HT-29 (cell line): ENCODE measurements at places on chromosomes 3 and 15. TPM values are rescaled to one million over a fixed set of nuclear protein-coding genes. Genes with fewer than 3 reads are reported as not detected.

- DNase-seq, result no peak
Observed at GRCh38 chr3:54376939-54377578, 254.7 kb downstream of the CACNA2D3 start.

GRCh38 chr15:87827131-87827530, 429.4 kb downstream of the NTRK3 start:
- DNase-seq, result no peak

DNA sequence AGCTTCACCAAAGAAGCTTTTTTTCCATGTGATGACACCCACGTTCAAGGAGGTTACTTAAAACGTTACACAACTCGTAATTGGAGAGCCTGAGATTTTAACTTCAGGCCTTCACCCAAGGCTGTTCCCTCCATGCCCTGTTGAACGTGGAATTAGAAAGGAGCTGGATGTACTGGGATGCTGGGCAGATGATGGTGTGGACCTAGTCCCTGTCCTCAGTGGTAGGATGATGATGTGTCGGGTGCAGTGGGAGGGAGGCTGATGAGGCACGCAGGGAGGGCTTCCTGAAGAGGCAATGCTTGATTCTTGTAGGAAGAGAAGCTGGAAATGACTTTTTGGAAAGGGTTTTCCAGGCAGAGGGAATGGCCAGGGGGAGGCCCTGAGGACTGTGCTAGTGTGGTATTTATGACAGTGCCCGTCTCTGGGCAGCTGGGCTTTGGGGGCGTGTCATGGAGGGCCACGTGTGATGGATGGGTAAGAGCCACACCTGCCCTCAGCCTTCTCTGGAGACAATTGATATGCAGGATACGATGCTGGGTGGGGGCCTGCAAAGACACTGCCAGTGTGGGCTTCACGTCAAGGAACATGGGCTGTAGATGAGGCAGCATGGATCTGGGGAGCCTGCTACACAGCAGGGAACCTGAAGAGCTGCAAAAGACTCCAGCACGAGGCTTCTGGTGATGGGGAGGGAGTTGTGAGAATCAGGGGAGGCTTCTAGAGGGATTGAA, 15.3 kb downstream of the SYNM start:
- DNase-seq, result no peak

- DNase-seq, result no peak
Observed at GRCh38 chr3:139521816-139522215, 17.7 kb downstream of the RBP1 start.

GRCh38 chr3:12969486-12969885, 103.7 kb downstream of the IQSEC1 start:
- DNase-seq, result no peak

DNA sequence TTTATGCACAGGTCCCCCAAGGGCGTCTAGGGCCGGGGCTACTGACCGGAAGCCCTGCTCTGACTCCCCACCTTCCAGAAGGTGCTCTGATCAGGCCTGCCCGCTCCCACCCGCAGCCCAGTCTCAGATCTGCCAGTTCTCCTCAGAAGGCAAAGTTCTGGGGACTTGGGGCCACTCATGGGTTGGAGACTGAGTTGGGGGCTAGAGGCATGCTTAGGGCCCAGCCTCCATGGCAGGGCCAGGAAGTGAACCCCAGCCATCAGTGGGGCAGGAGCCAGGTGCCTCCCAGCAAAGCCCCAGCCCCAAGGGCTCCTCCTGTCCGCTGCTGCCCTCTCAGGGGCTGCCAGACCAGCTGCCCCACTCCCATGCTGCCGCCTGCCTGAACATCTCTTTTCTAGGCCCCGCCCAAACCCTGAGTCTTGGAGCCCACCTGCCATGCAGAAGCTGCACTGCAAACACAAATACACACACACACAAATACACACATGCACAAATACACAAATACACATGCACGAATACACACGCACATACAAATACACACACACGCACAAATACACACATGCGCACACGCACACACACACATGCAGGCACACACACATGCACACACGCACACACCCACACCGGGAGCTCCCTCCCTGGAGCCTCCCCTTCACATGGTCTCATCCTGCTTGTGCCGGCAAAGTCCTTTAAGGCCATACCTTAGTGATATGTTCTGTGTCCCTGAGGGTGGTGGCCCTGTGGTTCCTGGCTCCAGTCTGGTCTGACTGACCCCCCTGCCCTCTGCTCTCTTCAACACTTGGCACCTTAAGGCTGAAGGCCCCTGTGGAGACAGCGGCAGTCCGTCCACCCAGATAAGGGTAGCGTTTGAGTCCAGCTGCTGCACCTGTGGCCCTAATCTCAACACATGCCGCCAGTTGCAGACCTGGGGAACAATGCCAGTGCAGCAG, 59.2 kb upstream of the KLF13 start:
- DNase-seq, result no peak

DNA sequence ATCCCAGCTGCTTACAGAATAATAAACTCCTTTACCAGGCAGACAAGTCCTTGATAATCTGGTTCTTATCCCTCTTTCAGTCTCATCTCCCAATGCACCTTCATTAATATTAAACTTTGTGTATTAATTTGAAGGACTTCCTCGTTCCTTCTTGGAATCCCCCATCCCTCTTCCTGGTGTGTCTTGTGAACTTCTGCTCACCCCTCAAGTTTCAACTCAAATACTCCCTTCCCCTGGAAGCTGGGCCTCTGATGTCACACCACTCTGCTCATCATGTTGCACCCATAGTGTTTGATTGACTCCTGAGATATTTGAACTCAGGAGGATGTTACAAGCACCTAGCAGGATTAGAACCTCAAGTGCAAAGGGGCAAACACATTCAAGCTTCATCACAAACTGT, 3.3 kb upstream of the STT3B start:
- no peak for DNase-seq

- DNase-seq, result no peak
Observed at GRCh38 chr3:73449774-73450173, 175.0 kb downstream of the PDZRN3 start.

DNA sequence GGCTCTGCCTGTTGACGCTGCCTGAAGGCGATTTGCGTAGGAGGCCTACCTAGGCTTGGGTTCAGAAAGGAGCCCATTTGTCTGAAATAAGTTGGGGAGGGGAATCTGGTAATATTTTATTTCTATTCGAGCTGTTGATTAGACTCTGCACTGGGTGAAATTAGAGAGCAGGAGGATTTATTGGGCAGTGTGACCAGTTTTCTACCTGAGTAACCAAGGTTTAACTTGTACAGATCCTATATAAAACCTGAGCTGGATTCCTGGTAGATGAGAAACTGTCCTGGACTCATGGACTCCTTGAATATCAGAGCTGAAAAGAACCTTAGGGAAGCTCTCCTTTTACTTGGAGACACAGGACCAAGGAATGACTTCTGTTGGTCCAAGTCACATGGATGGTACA, 19.6 kb upstream of the GPR156 start:
- DNase-seq, result no peak

GRCh38 chr3:143830063-143830462, 18.2 kb downstream of the SLC9A9 start:
- no peak for DNase-seq

- no peak for DNase-seq
Observed at GRCh38 chr3:191809326-191809949, 348.5 kb downstream of the PYDC2 start.

DNA sequence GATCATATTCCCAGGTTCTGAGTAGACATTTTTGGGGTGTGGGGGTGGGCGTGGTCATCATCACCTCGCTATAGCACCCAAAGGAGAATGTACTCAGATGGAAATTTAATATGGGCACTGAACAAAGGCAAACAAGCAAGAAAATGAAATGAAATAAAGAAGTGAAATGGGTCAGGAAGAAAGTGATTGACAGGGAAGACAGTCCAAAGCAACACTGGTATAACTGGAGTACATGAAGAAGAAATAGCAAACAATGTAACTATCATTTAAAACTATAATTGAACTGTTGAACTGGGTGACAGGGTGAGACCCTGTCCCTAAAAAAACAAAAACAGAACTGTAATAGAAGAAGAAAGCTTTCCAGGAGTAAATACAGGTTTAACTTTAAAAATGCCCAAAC, 24.8 kb downstream of the RPL39L start:
- no peak for DNase-seq

- no peak for DNase-seq
Observed at GRCh38 chr3:154085071-154085470, 36.1 kb upstream of the ARHGEF26 start.

DNA sequence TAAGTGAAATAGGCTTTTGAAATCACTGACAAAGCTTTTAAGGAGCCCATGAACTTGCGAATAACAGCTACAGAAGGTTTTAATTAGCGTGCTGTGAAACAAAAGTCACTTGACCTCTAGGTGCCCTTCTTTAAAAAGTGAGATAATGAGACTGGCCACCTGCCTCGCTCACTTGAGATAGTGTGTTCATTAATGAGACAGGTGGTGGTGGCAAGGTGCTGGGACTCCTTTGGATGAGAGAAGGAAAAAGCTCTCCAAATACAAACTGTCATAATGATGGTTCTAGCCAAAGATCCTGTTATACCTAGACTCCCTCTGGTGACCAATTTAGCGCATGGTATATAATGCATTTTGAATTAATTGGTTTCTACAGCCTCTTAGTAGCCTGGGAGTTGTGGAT, 22.7 kb upstream of the IREB2 start:
- DNase-seq, result peak; percentile 78

DNA sequence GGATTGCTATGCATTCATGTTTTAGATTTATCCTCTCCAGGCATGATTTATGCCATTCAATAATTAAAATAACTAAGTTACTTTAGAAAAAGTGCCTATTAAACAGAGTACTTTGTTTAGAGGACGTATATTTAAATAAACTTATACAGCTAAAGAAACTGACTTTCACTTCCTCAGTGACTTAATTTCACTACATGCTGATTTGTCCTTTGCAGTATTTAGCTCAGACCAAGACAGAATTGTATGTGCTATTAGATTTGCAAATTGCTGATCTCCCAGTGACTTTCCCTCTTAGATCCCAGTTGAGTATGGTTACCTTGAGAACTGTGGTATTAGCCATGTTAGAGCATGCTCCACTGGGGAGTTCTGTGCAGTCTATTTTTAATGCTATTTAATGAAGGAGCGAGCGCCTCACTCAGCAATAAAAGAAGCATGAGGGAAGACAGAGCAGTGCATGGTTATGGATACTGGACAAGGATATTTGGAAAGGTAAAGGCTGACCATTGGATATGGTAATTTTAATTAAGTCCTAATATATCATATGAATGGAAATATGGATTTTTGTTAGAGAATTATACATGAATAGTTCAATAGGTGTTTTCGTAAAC, 2.7 kb downstream of the ARPP21 start:
- DNase-seq, result no peak

DNA sequence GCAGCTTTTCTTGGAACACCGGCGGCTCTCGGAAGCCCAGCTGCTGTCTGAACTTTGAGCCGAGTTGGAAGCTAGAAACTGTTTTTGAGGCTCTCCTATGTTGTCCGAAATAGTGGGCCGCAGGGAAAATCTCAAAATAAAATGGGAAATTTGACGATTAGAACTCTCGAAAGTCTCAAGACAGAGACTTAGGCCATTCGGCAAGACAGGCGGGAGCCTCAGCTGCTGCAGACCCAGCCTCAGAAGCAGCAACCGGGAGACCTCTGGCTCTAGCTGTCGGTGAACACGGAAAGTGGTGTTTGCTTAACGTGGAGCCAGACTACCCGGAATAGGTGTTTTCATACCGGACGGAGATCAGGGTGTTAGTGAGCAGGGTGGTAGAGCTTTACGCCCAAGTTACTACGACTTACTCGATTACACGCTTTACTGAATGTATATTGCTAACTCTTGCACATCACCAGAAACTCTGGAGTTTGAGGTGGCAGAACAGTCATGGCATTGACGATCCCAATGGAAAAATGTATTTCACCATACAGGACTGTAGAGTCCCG, 357 bp upstream of the MAN2C1 start:
- no peak for DNase-seq

DNA sequence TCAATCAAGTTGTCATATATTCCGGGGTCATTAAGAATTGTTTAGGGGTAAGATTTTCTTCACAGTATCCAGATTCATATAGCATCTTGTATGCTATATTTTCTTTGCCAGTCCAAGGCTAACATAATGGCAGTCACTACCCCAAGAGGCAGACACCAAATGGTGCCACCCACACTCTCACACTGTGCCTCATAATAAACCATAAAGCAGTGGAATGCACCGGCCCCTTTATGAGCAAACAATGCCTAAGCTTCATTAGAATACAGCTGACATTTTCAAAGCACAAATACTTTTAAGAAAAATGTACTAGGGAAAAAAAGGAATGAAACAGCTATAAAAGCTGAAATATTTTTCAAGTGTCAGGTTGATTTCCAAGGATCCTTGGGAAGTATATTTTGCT, 121.6 kb downstream of the TFDP2 start:
- DNase-seq, result peak; percentile 72

GRCh38 chr3:52216585-52217408, 8.6 kb downstream of the TLR9 start:
- DNase-seq, result peak; percentile 90

DNA sequence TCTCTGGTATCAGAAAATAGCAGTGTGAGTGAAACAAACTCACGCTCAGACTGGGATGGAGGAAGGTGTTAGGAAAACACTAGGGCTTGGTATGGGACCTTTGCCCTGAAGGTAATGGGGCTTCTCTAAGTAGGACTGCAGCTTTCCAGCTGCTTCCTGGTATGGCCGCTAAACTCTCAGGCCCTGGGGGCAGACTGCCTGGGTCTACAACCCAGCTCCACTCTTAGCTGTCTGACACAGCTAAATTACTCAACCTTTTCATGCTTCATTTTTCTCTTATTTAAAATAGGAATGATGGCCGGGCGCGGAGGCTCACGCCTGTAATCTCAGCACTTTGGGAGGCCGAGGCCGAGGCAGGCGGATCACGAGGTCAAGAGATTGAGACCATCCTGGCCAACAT, 5.2 kb upstream of the YEATS2 start:
- no peak for DNase-seq

GRCh38 chr3:18841422-18842343, 306.6 kb upstream of the KCNH8 start:
- no peak for DNase-seq

GRCh38 chr3:31707286-31707685, 174.6 kb downstream of the STT3B start:
- no peak for DNase-seq

DNA sequence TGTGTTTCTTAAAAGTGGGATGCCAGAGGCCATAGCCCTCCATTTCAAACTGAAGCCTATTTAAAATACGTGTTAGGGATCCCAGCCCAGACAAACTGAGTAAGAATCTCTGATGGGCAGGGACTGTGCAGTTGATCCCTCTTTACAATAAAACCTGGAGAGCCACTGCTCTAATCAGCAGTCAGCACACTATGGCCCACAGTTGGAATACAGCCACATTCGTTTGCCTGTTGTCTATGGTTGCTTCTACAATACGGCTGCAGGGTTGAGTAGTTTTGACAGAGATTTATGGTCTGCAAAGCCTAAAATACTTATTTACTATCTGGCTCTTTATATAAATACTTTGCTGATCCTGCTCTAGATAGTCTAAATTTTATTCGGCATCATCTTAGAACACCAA, 32.4 kb downstream of the TJP1 start:
- no peak for DNase-seq

GRCh38 chr3:14793126-14793857, 25.5 kb upstream of the FGD5 start:
- DNase-seq, result no peak

- peak; percentile 49 for DNase-seq
Observed at GRCh38 chr15:80852676-80853075, 73.5 kb downstream of the CEMIP start.

The SLC24A1 gene
- 4.0 and 5.1 TPM in 2 replicates for total RNA-seq

The MYZAP gene
- 6.5 and 7.7 TPM in 2 replicates for total RNA-seq

The GNL3 gene
- 69.6 and 69.8 TPM in 2 replicates for total RNA-seq

The RFT1 gene
- total RNA-seq, result 10.6 and 12.0 TPM in 2 replicates

The CPEB1 gene
- not detected in 2 replicates for total RNA-seq

The FBXL2 gene
- total RNA-seq, result not detected in 2 replicates

The KLHL6 gene
- not detected in 2 replicates for total RNA-seq

The GOLGA8M gene
- not detected in 2 replicates for total RNA-seq

The MYRIP gene
- 0.03 and 0.08 TPM in 2 replicates for total RNA-seq
